ENCODE measurements at places on chromosomes 3 and 15. TPM values are rescaled to one million over a fixed set of nuclear protein-coding genes. Genes with fewer than 3 reads are reported as not detected.

DNA sequence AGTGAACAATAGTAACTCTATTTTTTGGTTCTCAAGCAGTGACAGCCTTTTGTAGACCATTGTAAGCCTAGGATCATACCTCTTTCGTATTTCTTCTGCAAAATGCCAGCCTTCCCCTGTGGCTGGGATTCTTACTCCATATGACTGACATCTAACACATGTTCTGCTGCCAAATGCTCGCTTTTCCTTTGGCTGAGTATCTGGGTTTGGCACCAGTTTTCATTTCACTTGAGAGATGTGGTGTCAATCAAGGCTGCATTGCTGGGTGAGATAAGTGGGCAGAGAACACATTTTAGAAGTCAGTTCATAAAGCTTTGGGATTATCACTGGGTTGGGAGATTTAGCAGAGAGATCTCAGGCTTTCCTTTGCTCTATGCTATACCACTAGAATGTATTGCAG is 514.7 kb upstream of the SGO1 start:
- no peak overlapping the region for H3K27ac ChIP-seq
- no peaks in the 10 kb centered on the region for H3K36me3 ChIP-seq

DNA sequence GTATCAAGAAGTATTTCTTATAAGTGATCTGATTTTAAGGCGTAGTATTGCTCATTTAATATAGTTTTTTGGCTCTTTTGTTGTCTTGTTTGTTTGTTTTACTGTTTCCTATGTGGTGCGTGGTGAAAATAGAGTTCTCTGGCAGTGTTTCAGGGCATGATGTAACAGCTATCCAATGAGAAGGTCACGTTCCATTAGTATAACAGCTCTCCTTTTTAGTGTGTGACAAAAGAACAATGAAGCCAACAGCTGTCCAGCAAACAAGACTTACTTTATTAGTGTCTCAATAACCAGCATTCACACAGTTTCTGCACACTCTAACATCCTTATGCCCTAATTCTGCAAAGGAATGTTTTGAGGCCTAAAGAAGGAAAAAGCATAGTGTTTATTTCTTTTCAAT is 127.9 kb downstream of the SLC25A26 start:
- peaks cover 2% of the 10 kb centered on the region for H3K4me1 ChIP-seq
- no peak for DNase-seq
- peaks cover 14% of the 10 kb centered on the region for H3K36me3 ChIP-seq

DNA sequence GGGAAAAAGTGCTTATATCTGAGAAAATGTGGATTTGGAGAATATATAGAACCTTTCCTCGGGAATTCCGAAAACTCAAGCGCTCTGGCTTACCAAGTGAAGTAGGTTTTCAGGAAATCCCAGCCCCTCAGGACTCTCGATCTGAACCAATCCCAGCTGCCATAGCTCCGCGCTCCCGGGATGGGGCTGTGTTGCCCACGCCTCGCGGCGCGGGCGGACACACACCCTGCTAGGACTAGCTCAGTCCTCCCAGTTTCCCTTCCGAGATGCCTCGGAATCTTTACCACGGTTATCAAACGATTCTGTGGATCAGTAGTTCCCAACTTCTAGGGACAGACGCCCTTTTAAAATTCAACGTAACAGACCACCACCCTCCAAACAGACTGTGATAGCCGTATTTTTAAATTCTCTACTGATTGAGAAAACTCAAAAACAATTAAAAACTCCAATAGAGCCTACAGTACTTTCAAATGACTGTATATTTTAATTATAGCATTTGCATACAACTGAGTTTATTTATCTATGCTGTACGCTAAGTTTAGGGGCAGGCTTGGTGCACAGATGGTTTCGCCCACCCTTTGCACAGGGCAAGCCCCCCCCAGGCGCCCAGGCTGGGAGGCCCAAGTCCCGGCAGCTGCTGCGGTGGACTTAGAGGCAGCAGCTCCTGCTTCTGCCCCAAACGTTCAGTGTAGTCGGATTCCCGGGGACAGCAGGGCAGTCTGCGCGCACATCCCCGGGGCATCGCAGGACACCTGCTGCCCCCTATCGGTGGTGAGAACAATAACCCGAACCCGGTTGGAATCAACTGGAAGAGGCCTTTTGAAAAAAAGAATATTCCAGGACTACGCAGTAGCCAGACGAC is 52.3 kb downstream of the CCDC54 start:
- H3K27ac ChIP-seq, result peak overlapping the region; percentile 45
- H3K4me3 ChIP-seq, result peak overlapping the region; percentile 82
- DNase-seq, result peak; percentile 87
- H3K27me3 ChIP-seq, result peaks cover 51% of the 10 kb centered on the region
- H3K36me3 ChIP-seq, result no peaks in the 10 kb centered on the region

GRCh38 chr3:117754841-117755240 is 1045.3 kb downstream of the TUSC7 start:
- no peaks in the 10 kb centered on the region for H3K36me3 ChIP-seq
- no peaks in the 10 kb centered on the region for H3K4me1 ChIP-seq
- no peaks in the 10 kb centered on the region for H3K27me3 ChIP-seq
- no peak overlapping the region for H3K4me3 ChIP-seq

- no peak overlapping the region for H3K4me3 ChIP-seq
- no peak overlapping the region for H3K27ac ChIP-seq
- DNase-seq, result no peak
- H3K36me3 ChIP-seq, result peaks cover 5% of the 10 kb centered on the region
- no peaks in the 10 kb centered on the region for H3K27me3 ChIP-seq
- H3K4me1 ChIP-seq, result peaks cover 9% of the 10 kb centered on the region
Observed at GRCh38 chr3:189349772-189350171, 178.0 kb downstream of the TPRG1 start.

DNA sequence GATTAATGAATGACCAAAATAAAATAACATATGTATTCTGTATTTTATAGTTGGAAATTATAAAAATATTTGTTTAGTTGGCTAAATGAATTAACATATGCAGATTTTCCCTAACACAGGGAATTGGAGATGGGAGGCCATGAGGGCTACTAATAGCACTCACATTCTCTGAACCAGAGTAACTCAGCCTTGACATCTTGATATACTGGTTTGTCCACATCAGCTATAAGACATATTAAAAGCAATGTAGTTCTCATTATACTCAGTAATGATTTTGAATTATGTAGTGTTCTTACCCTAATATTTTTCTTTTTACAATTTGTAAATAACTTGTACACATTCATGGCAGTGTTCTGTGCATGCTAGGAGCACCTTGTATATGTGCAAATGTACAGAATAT is 255.9 kb downstream of the EPHA6 start:
- no peaks in the 10 kb centered on the region for H3K4me1 ChIP-seq
- H3K27me3 ChIP-seq, result no peaks in the 10 kb centered on the region
- H3K27ac ChIP-seq, result no peak overlapping the region
- no peak for DNase-seq

GRCh38 chr15:81939604-81940440 is 106.0 kb downstream of the MEX3B start:
- no peak overlapping the region for H3K27ac ChIP-seq
- no peak overlapping the region for H3K4me3 ChIP-seq
- H3K4me1 ChIP-seq, result no peaks in the 10 kb centered on the region
- H3K27me3 ChIP-seq, result peaks cover 6% of the 10 kb centered on the region

DNA sequence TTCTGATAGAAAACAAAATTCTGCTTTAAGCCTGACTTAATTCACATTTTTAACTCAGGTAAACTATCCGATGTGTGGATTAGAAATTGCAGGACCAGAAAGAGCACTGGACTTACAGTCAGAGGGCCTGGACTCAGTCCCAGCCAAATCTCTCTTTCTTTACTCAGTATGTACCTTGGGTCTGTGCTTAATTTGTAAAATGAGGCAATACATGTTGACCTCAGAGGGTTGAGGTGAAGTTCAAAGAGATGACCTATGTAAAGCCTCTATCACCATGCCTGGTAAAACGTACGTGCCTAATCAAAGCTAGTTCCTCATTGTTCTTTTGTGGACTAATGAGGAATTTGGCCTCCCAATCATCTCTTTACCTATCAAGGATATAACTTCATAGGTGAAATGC is 1.9 kb upstream of the BCL2A1 start:
- H3K4me3 ChIP-seq, result peak overlapping the region; percentile 18
- peaks cover 11% of the 10 kb centered on the region for H3K36me3 ChIP-seq
- H3K27ac ChIP-seq, result peak overlapping the region; percentile 48
- DNase-seq, result no peak
- H3K4me1 ChIP-seq, result peaks cover 43% of the 10 kb centered on the region

DNA sequence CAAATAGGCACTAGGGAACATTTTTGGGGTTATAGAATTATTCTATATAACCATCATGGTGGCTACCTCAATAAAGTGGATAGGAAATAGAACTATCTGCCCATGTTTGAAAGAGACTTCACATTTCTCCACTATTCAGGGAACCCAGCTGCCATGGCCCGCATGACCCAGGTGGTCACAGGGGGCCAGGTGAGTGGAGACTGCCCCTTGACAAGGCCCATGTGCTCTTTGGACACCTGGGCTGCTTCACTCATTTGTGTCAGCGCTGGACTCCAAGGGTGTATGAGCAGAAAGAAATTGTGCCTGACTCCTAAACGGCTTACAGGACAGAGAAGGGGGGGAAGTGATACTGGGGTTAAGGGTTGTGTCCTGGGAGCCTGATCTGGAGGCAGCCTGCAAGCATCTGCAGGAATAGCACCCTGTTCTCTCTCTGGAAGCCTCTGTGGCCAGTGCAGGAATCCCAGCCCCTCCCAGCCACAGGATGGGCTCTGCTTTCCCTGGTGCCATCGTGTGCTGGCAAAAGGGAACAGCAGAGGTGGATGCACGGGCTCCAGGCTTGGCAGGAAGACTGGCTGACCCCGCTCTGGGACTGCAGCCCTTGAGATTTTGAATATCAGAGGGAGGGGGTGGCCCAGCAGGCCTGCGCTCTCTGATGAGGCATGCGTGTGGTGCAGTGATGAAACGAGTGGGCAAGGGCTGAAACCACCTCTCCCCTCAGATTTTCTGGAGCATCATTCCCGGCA is 9.1 kb upstream of the C3orf22 start:
- no peak overlapping the region for H3K27ac ChIP-seq
- H3K4me3 ChIP-seq, result no peak overlapping the region
- H3K36me3 ChIP-seq, result no peaks in the 10 kb centered on the region
- no peaks in the 10 kb centered on the region for H3K4me1 ChIP-seq

- no peak for DNase-seq
- H3K4me3 ChIP-seq, result no peak overlapping the region
- H3K36me3 ChIP-seq, result no peaks in the 10 kb centered on the region
- peaks cover 8% of the 10 kb centered on the region for H3K27me3 ChIP-seq
- no peak overlapping the region for H3K27ac ChIP-seq
- no peaks in the 10 kb centered on the region for H3K4me1 ChIP-seq
Observed at GRCh38 chr3:15952543-15953175, 154.9 kb upstream of the ANKRD28 start.

DNA sequence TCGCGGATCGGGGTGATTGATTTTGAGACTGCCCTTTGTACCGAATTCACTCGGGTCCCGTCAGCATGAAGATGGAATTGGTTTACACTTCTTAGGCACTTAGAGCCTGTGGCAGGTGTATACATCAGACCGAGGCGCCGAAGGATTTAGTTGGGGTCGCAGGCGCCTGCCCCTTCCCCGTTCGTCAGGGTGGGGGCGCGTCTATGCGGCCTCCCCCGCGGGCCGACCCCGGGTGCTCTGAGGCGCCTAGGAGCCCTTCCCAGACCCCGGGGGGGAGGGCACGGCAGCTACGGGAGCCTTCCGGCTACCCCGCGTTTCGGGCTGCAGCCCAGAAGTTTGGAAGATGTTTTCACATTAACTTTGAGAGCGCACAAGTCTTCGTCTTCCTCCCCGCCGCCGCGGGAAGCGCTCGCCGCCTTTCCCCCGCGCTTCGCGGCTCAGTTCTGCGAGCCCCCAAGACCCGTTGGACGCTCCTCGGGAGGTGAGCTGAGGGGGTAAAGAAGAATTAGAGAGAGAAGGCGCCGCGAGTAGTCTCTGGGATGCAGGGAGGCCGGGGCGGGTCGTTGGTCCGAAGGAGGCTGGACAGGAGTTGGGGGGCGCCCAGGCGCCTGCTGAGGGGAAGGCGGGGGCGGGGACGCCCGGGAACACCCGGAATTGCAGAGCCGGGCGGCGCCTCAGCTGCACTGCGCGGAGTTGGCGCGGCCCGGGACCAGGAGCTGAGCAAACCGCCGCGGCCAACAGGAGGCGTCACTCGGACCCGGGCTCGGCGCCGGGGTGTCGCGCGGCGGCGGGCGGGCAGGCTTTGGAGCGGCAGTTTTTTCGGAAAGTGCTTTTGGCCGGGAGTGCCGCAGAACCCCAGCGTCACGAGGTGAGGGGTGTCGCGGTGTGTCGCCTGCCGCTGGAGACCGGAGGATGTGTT is 780 bp downstream of the TIPARP start:
- H3K27ac ChIP-seq, result peak overlapping the region; percentile 94
- H3K27me3 ChIP-seq, result no peaks in the 10 kb centered on the region
- peak; percentile 86 for DNase-seq
- peaks cover 28% of the 10 kb centered on the region for H3K36me3 ChIP-seq

DNA sequence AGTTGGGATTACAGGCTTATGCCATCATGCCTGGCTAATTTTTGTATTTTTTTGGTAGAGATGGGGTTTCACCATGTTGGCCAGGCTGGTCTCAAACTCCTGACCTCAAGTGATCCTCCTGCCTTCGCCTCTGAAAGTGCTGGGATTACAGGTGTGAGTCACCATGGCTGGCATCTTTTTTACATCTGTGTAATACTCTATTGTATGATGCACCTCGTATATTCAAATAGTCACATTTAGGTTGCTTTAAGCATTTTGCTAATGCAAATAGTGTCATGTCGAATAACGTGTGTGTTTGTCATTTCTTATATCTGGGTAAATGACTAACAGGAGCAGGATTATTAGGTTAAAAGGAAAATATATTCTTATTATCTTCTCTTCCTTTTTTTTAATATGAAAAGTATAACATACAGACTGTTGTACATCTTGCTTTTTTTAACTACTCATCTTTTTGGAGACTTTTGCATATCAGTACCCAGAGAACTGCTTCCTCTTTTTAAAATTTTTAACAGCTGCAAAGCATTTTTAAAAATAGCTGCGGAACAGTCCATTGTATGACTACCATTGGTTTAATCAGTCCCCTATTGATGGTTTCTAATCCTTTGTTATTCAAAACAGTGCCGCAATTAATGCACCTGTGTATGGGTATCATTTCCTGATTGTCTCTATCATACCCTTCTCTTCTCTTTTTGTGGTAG is 13.4 kb downstream of the SCAMP5 start:
- no peak for DNase-seq
- peaks cover 6% of the 10 kb centered on the region for H3K4me1 ChIP-seq
- no peak overlapping the region for H3K4me3 ChIP-seq
- H3K36me3 ChIP-seq, result no peaks in the 10 kb centered on the region
- peaks cover 23% of the 10 kb centered on the region for H3K27me3 ChIP-seq

DNA sequence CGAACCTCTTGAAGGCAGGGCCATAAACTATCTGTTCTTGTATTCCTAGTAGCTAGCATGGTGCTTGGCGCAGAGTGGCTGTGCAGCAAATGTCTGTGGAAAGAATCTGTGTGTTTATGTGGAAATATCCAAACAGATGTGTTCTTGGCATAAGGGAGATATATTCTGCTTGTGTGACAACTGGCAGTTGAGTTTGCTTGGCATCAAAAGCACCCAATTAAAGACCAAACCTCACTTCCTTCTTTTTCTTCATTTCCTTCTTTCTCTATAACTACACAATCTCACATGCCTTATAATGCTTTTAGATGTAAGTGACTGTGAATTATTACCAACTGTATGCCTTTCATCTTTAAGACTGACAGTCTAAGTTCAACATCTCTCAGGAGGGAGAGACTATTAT is 296.5 kb downstream of the SLC9A9 start:
- H3K4me3 ChIP-seq, result no peak overlapping the region
- H3K27ac ChIP-seq, result no peak overlapping the region

PLSCR4 gene
- total RNA-seq, result not detected

LRRN1 gene
- total RNA-seq, result 0.05 TPM

SMCO1 gene
- total RNA-seq, result not detected

DNASE1L3 gene
- not detected for total RNA-seq

Measured in activated CD4-positive, alpha-beta T cell treated with anti-CD3 and anti-CD28 coated beads, Interleukin-2, amount 10 ng/mL, durations not matched to agents 24 days and 14 days (primary cell).